ENCODE measurements at places on chromosomes 2 and 18.

DNA sequence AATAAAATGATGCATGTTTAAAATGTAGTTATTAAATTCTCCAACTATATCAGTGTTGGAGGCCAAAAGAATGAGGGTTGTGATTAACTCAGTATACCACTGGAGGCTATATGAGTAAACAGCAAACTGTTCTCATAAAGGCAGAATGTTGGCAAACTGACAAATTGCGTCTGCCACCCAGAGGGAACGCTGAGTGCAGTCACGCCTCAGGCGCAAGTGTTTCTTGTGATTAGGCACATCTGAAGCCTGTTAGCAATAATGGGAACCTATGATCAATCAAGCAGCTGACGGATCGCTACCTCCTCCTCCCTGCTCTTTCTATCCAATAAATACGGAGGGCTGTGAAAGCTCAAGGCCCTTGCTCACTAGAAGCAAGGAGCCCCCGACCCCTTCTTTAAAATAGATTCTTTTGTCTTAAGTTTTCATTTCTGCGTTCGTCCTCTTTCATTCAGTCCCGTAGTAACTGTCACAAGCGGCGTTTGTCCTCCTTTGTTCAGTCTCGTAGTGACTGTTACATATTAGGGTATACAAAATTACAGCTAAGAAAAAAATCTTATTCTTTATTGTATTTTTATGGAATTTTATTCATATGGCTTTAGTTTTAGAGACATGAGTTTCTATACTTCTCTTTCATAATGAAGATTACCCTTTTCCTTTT is 16.3 kb upstream of the RMND5A start:
- DNase-seq, result no peak

- DNase-seq, result no peak
These were observed 69.7 kb upstream of the CAB39 start for GRCh38 chr2:230642966-230643365.

- DNase-seq, result no peak
These were observed at the start of gene FHOD3 for GRCh38 chr18:36297417-36298125. Gene FHOD3, plus strand, starts transcription at chr18:36297713. Its CDS starts 123 bp downstream, at chr18:36297836.

- no peak for DNase-seq
These were observed 172.8 kb upstream of the RBMS1 start for GRCh38 chr2:160666154-160667060.

DNA sequence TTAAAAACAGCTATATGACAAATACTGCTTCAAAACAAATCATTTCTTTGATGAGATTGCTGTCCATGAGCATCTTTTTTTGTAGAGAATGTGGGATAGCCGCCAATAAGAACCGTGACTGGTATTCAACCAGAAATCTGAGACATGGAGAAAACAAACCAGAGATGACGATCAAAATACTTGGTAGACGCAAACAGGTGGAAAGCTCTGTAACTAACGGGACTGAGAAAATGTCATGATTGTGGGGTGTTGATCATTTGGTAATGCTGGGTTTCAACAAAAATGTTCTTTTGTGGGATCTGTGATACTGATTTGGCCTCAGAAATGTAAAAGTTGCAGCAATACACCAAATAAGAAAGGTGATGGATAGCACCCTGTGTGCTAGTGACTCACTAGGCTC is 364.8 kb downstream of the NYAP2 start:
- no peak for DNase-seq

GRCh38 chr2:112187805-112188596 is 49.8 kb downstream of the FBLN7 start:
- DNase-seq, result peak; percentile 21

DNA sequence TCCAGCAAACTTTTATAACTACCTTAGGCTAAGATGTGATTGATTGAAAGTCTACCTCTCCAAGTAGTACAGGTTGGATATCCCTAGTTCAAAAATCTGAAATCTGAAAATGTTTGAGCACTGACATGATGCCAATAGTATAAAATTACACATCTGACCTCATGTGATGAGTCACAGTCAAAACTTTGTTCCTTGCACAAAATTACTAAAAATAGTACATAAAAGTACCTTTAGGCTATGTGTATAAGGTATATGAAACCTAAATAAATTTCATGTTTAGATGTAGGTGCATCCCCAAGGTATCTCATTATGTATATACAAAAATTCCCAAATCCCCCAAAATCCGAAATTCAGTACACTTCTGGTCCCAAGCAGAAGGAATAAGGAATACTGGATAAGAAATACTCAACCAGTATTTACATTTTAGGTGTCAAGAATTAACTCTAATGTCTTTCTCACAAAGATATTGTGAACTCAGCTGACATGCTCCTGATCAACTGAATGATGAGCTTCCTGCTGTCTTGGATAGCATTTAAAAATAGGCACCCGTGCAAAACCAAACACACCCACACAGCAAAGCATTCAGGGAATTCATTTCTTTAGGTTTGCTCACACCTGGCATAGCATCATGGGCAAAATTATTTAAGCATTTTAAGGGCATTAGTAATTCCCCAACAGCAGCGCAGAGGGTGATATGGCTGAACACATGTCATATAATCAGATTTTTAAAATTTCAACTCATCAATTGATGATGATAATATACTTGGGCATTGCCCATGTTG is 497.4 kb upstream of the MEIS1 start:
- no peak for DNase-seq

DNA sequence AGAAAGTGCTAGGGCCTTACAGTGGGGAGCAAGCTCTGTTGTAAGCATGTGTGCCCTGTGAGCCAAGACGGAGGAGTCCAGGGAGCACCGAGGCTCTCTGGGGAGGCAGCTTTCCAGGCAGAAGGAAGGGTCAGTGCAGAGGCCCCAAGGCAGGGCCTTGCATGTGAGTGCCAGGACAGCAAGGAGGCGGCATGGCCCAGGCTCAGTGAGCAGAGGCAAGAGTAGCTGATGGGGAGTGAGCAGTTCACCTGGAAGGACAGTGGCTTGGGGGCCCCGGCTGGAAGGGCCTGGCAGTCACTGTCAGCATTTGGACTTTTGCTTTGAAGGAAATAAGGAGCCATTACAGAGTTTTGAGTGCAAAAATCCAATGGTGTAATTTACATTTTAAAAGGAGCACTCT is 223.8 kb upstream of the RAB12 start:
- no peak for DNase-seq

DNA sequence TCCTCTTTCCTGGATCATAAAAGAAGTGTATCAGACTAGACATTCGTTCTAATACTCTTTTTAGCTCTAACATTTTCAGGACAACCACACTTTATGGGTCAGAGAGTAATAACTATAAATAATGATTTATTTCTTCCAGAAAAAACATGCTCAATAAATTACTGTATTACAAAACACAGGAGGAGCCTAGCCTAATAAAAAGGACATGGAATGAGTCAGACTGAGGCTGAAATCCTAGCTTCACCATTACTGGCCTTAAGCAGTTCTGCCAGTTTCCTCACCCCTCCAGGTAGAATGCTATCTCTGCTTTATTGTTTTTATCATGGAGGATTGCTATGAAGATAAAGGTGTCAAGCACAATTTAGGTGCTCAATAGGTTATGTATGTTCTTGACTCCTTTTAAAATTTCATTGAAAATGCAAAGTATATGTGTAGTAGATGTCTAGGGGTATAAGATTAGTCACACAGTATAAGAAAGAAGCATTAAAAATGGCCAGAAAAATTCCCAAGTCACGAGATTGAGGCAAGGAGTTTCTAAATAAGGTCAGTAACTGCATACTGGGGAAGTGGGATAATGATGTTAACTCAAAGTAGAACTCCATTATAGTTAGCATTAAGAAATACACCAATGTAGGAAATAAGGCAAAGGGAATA is 105.5 kb upstream of the NEUROD1 start:
- no peak for DNase-seq

DNA sequence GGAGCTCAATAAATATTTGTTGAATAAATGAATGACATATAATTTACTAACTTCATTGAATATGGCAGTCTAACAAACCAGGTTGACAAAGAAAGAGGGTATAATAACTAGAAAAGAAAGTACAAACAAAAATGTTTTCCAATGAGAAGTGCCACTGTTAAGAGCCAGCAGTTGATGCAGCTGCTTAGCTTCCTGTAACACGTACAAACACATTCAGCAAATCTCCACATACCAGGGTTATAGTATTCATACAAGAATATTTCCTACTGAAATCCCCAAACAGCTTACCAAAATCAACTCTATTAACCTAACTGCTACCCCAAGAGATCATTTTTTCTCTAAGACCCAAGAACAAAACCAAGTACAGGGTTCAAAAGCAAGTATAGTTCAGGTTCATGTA is 77.7 kb downstream of the THADA start:
- DNase-seq, result no peak

GRCh38 chr2:12120281-12121150 is 374.1 kb downstream of the LPIN1 start:
- no peak for DNase-seq

GRCh38 chr2:135212757-135213156 is 160.7 kb downstream of the RAB3GAP1 start:
- DNase-seq, result no peak

- no peak for DNase-seq
These were observed 34.7 kb upstream of the MBP start for GRCh38 chr18:77167251-77167650.

- no peak for DNase-seq
These were observed 60.8 kb downstream of the KIF5C start for GRCh38 chr2:148935791-148936190.

GRCh38 chr2:21429747-21430146 is 306.0 kb downstream of the TDRD15 start:
- DNase-seq, result no peak

GRCh38 chr2:236178890-236179235 is 10.7 kb upstream of the GBX2 start:
- no peak for DNase-seq

DNA sequence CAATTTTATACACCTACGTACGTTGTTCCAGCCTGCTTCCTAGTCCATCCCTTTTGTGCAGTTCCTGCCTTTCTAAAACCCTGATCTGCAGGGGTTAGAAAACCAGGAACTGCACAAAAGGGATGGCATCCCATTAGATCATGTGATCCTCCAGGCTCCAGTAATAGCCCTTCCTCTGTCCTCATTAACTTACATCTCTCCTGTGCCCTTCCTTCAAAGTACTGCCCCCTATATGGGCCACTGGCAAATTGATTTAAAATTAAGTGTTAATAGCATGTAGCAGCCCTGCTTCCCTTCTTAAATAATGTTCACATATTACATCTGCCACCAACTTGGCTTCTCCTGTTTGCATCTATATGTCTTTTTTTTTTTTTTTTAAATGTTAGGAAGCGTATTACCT is 61.3 kb upstream of the NXPH2 start:
- no peak for DNase-seq

DNA sequence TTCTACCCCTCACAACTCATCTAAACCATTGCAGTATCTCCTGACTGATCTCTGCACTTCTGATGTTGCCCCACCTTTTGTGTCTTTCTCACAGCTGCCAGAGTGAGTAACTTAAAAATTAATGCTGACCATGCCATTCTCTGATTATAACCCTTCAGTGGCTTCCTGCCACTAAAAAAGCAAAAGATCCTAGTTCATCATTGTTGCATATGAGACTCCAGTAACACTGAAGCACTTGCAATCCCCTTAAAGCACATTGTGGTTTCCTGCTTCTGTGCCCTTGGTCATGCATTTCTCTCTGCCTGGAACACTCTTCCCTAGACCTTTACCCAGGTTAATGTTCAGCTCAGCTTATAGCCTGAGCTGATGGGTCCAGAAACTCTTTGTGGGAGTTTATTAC is 95.1 kb upstream of the WDSUB1 start:
- no peak for DNase-seq

DNA sequence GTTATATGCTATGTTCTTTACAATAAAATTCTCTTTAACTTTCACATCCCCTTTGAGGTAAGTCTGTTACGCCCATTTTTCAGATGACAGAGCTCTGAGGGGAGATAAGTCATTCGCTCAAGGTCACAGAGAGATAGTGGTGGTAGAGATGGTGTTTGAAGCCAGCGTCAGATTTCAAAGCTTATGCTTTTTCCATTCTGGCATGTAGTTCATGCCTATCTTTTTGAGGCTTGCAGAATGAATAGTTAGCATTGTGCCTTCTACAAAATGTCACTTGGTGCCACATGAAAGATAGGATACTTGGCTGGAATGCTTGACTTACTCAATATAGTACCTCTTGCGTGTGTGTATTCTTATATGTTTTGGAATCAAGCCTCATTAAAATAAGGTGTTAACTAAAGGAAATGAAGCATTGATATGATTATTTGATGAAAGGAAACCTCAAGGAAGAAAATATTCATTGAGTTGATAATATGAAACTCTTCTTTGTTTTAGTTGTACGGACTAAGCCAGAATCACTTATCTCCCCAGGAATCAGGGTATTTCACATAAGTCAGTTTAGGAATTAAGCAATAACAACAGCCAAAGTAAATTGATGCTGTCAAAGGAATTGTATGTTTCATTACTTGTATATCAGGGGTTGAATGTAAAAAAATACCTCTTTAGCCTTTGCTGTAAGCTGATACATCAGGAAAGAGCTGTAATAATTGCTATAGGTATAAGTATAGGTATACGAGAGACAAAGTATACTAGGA is 15.5 kb downstream of the SPATS2L start:
- no peak for DNase-seq

GRCh38 chr2:16240402-16240801 is 300.1 kb downstream of the MYCN start:
- DNase-seq, result no peak

GRCh38 chr18:35374708-35375107 is 2.4 kb downstream of the ZNF396 start:
- DNase-seq, result no peak

DNA sequence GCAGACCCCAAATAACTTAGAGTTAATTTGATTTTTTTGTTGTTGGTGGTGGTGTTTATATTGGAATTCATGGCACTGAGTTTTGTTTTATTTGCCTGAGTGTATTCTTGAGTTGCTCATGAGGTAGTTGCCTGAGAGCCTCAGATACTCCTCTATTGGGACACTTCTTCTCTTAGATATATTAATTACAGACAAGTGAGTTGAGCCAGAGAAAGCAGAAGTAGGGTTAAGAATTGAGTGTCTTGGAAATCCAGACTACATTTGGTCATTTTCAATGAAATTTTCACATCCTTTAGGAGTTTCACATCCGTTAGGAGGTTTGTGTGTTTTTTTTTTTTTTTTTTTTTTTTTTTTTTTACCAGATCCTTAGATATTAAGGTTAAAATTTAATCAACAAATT is 29.0 kb downstream of the FMNL2 start:
- DNase-seq, result no peak

DNA sequence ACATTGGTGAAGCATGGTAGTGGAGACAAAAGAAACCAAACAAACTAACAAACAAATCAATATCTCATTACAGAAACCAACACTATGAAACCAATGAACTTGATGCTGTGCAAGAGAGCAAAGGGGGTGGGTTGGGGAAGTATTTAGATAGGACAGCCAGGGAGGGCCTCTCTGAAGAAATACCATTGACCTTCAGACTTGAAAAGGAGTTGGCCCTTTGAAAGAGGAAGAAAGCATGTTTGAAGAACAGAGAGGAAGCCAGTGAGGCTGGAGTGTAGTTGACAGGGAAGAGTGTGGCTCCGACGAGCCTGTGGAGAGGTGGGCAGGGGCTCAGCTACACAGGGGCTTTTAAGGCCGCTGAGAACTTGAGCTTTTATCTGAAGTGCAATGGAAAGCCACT is 151.0 kb upstream of the GATA6 start:
- no peak for DNase-seq
